Stimulated activated CD4-positive, alpha-beta T cell treated with anti-CD3 and anti-CD28 coated beads, Interleukin-15, amount 100 ng/mL, for 48 hours (primary cell): ENCODE measurements at places on chromosomes 6 and 20.

- DNase-seq, result peak; percentile 17
Measured at GRCh38 chr20:2006452-2007361, 12.8 kb upstream of the PDYN start.

- DNase-seq, result no peak
Measured at GRCh38 chr6:82984720-82985119, 80.9 kb downstream of the UBE3D start.

- DNase-seq, result no peak
Measured at GRCh38 chr20:11891077-11891775, 26.5 kb upstream of the BTBD3 start.

DNA sequence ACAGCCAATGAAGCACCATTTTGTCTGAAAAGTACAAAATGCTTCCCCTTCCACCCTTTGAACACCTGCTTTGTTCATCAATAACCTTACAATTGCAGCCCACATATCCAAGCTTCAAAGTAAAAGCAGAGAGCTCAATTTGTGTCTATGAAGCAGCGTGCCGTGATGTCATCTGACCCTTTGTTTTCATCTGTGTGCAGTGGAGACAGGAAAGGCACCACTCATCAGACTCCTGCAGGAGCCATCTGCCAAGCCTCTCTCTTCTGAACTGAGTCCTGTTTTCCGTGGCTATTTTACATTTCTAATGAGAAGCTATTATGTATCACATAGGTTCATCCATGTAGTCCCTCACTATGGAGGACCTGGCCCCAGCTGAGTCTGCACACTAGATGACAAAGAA, 7.5 kb upstream of the LY86 start:
- no peak for DNase-seq

GRCh38 chr20:45423700-45424099, 7.8 kb downstream of the PIGT start:
- DNase-seq, result no peak

DNA sequence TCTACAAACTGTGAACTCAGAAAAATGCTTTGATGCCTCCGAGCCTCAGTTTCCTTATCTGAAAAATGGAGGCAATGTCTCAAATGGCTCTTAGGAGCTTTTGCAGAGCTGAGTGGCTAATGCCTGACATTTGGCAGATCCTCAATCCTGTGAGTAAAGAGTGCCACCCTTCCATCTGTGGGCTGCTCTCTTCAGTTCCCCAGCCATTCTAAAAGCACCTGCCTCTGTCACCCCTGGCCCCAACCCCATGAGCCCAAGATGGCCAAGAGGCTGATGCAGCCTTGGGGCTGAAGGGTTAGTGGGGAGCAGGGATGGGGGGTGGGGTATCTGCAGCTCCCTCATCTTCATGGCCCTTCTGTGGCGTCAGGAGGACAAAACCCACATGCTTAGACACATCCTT, 14.5 kb upstream of the GUCA1A start:
- DNase-seq, result no peak

DNA sequence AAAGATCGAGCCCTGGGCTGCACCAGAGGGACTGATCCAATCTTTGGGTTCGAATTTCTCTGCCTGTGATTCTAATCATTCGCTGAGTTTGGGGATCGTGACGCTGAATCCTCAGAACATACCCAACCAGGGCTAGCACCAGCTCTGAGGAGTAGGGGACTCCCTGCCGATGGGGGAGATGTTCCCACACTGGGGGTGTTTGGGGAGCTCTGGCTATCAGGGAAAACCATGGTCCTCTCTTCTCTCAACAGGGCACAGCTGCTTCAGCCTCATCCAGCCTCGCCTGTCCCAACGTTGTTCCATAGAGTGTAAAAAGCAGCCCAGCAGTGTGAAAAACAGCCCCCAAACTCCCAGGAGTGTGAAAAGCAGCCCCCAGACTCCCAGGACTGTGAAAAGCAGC, 136.6 kb downstream of the ANKRD60 start:
- DNase-seq, result no peak

GRCh38 chr20:16615199-16615598, 42.0 kb upstream of the KIF16B start:
- no peak for DNase-seq

GRCh38 chr6:64520050-64520449, 884.4 kb downstream of the PHF3 start:
- no peak for DNase-seq

DNA sequence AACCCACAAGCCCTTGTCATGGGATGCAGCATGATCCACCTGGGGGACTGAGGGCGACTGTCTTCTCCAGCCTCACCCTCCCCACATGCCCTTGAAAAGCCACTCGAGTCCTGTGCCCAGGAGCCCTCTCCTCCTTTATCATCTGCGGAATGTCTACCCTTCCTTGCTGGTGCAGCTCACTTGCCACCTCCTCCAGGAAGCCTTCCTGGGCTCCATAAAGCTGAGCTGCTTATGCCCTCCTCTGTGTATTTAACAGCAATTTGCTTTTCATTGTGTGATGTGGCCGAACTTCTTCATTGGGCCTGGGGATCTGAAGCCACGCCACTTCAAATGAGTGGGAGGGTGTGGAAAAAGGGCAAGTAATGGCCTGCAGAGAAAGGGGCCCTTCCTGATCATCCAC, 17.8 kb upstream of the RBPJL start:
- DNase-seq, result no peak

DNA sequence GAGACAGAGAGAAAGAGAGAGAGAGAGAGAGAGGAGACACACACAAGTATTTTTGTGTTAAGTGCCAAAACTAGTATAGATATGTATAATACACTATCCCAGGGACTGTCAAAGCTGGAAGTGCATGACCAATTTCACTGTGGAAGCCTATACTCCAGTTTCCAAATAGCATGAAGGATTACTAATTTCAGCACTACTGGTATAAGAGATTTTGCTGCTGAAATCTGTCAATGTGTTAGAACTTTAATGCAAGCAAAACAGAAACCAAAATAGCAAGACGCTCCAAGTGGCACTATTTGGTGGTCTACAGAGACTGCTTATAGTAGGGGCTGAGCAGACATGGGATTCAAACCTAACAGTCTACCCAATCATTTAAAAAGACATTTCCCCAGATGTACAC, 284.8 kb downstream of the BTBD9 start:
- DNase-seq, result no peak

- DNase-seq, result no peak
Measured at GRCh38 chr6:109197061-109197460, 101.8 kb downstream of the CEP57L1 start.

DNA sequence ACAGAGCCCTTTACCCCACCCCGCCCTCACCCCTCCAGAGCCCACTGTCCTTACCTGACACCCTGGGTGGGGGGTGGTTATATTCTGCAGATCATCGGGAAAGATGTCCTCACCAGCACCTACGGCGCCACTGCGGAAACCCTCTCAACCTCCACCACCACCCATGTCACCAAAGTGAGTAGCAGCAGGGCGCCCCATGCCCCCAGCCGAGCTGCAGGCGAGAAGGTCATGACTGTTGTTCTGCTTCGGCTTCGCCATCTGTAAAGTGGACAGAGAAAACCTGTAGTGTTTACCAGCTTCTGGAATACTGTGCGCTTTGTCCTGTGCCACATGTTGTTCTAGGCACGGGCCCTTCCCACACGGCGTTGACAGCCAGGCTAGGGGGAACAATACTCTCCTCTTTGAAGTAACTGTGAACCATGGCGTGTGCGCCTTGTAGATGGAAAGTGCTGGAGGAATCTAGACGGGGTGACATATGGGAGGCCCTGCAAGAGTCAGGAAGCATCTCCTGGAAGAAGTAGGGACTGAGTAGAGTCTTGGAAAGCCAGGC, 16.5 kb upstream of the AAR2 start:
- no peak for DNase-seq

- no peak for DNase-seq
Measured at GRCh38 chr6:43544461-43544860, 27.6 kb downstream of the POLR1C start.

DNA sequence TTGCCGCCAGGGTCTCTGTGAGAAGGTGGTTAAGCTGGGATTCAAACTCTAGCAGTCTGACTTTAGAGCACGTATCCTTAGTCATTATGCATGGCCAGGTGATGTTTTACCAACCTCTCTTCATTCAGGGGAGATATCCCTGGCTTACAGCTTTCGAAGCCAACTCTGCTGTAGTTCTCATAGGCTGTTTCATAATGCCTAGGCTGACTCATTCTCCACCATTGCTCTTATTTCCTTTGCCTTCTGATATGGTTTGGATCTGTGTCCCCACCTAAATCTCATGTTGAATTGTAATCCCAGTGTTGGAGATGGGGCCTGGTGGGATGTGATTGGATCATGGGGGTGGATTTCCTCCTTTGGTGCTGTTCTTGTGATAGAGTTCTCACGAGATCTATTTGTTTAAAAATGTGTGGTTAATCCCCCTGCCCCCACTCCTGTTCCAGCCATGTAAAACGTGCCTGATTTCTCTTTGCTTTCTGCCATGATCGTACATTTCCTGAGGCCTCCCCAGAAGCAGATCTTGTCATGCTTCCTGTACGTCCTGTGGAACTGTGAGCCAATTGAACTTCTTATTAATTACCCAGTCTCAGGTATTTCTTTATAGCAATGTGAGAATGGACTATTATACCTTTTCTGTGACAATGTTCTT, 94.6 kb upstream of the MAN1A1 start:
- no peak for DNase-seq

DNA sequence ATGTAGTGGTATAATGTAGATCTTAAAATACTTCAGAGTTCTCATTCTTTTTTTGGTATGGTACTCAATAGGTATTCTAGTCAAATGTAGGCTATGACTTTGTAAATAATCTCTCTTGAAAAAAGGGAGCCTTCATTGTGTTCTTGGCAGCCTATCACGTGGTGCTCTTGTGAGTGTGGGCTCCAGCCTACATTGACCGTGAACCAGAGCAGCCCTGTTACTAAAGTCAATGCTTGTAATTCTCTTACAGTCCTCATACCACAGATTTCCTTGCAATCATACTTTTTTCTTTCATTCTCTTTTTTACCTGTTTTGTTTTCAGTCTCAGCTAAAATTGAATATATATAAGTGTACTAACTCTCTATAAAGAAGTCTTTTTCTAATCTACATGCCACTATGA, 31.1 kb downstream of the ARID1B start:
- no peak for DNase-seq

GRCh38 chr6:39203436-39204159, 25.7 kb downstream of the KCNK5 start:
- DNase-seq, result no peak

DNA sequence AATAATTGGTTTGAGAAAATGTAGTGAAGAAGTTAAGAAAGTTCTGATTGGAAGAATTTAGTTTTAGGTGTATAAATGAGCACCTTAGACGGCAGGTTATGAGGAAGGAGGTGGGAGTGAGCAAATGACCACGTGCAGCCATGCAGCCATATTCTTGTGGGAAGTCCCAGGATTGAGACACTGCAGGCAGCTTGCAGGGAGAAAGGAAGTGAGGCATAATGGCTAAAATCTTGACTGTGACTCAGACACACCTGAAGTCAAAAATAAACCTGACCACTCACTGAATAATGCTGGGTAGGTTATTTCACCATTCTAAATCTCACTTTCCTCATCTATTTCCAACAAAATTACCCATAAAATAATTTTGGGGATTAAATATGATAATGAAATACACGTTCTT, 16.6 kb downstream of the DSE start:
- DNase-seq, result no peak

GRCh38 chr20:4086771-4087687, 71.7 kb upstream of the RNF24 start:
- no peak for DNase-seq

- no peak for DNase-seq
Measured at GRCh38 chr6:40077736-40078135, 143.5 kb upstream of the MOCS1 start.
